ENCODE measurements at places on chromosomes 13 and 19. TPM values are rescaled to one million over a fixed set of nuclear protein-coding genes. Genes with fewer than 3 reads are reported as not detected.

DNA sequence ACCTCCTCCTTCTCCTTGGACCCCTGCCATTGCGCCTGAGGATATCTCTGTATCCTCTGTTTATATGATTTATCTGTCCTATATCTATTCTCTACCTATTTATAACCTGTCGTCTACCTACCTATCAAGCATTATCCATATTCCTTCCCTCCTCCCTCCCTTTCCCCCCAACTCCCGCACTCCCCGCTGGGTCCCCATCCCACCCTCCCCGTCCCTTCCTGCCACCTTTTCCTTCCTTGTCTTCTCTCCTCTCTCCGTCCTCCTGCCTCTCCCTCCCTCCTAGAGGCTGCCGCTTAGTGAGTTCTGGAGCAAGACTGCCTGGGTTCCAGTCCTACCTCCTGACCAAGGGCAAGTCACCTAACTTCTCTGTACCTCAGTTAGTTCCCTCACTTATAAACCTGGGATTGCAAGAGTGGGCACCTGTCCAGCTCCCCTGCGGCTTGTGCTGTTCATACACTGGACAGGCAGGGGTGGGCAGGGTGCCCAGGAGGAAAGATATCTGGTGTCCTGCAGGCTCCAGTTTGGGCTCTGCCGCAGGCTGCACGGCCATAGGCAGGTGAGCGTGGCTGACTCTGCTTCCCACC lies 16.1 kb downstream of the TTYH1 start:
- DNase-seq: no peak

- no peak for DNase-seq
These were observed 77.5 kb downstream of the DLEU7 start for GRCh38 chr13:50766013-50766412.

- no peak for DNase-seq
These were observed 15.7 kb upstream of the ENOX1 start for GRCh38 chr13:43802511-43802910.

DNA sequence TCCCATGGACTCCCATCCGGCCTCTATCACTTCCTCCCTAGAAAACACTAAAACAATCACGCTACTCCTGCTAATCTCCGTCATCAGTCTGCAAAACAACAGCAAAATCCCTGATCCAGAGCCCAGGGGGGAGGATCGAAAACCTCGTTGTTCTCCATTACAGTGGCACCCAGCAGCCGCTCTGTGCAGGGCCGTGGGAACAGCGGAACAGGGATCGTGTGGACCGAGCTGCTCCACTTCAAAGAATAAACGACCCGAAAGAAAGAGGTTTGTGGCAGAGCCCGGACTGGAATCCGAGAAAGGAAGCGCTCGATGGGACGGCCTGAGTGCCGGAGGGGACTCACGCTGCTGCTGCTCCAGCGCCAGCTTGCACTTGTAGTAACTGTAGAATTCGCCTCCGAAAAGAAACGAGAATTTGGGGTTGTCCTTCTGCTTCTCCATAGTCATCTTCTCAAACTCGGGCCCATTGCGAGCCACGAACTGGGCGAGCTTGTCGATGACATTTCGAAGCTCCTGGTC lies 652 bp downstream of the CHERP start:
- no peak for DNase-seq

Gene CBY2
- total RNA-seq: 0.63 TPM

Gene CATSPERD
- not detected for total RNA-seq

Gene KLF1
- 0.67 TPM for total RNA-seq

Gene ABHD13
- total RNA-seq: 13.6 TPM

Gene SHISA2
- 0.18 TPM for total RNA-seq

Data from T-cell (primary cell).